ENCODE measurements at places on chromosomes 7 and 10. TPM values are rescaled to one million over a fixed set of nuclear protein-coding genes. Genes with fewer than 3 reads are reported as not detected.
A peak's percentile ranks its signal among the peaks of the same experiment; 100 is the strongest.

The ANKRD22 gene
- total RNA-seq: not detected

The MOGAT3 gene
- total RNA-seq: not detected

The MSMB gene
- total RNA-seq: not detected

The TSPAN13 gene
- total RNA-seq: 64.3 TPM

The SLC26A3 gene
- not detected for total RNA-seq

The AFAP1L2 gene
- 2.1 TPM for total RNA-seq

The LIPA gene
- total RNA-seq: 55.8 TPM

The GUSB gene
- total RNA-seq: 70.8 TPM

The INA gene
- total RNA-seq: 0.42 TPM

The AGAP5 gene
- 0.81 TPM for total RNA-seq

GRCh38 chr7:110205899-110206298 is 885.0 kb upstream of the LRRN3 start:
- H3K27ac ChIP-seq: no peak overlapping the region
- no peak overlapping the region for H3K4me3 ChIP-seq
- no peak for DNase-seq
- no peaks in the 10 kb centered on the region for H3K36me3 ChIP-seq
- H3K4me1 ChIP-seq: no peaks in the 10 kb centered on the region
- no peaks in the 10 kb centered on the region for H3K27me3 ChIP-seq

GRCh38 chr7:151918510-151918843 is 37.8 kb upstream of the GALNTL5 start:
- no peaks in the 10 kb centered on the region for H3K36me3 ChIP-seq
- no peak overlapping the region for H3K27ac ChIP-seq
- peaks cover 5% of the 10 kb centered on the region for H3K27me3 ChIP-seq
- no peaks in the 10 kb centered on the region for H3K4me1 ChIP-seq

- H3K27ac ChIP-seq: no peak overlapping the region
- H3K36me3 ChIP-seq: no peaks in the 10 kb centered on the region
- no peaks in the 10 kb centered on the region for H3K27me3 ChIP-seq
Measured at GRCh38 chr7:24755541-24756407, 1.5 kb downstream of the GSDME start.

DNA sequence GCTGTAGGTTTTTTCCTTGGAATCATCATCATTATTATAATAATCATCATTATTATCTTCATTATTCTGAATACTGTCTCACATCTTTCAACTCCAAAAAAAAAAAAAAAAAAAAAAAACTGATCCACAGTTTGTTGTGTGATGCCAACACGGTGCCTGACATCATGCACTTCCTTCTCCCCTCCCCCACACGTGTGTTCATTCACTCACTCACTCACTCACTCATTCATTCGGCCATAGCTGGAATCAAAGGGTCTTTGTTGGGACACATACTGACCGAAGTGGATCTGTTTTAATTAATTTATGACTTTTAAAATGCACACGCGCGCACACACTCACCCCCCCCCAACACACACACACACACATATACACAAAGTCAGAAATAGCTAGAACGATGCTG is 177.8 kb downstream of the PIP4K2A start:
- H3K27me3 ChIP-seq: no peaks in the 10 kb centered on the region
- peaks cover 10% of the 10 kb centered on the region for H3K4me1 ChIP-seq
- H3K27ac ChIP-seq: no peak overlapping the region
- H3K36me3 ChIP-seq: peaks cover 25% of the 10 kb centered on the region
- no peak overlapping the region for H3K4me3 ChIP-seq

DNA sequence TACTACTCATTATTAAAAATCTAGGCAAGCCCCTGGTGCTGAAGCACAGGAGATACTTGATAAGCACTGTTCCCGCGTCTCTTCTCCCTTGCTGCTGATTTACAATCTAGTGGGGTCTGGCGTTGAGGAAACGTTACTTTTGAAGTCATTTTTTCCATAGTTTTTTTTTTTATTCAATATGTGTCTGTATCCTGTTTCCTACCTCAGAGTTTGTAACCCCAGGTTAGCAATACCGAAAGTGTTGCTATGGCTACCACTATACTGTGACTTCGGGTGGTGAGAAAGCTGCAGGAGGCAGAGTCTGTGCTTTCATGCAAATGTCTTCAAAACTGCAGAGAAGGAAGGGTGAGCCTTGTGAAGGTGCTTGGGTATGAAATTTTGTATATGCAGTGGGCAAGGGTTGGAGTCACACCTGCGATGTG is 458.8 kb upstream of the GHITM start:
- H3K4me1 ChIP-seq: no peaks in the 10 kb centered on the region
- no peaks in the 10 kb centered on the region for H3K36me3 ChIP-seq
- no peaks in the 10 kb centered on the region for H3K27me3 ChIP-seq
- H3K4me3 ChIP-seq: no peak overlapping the region

DNA sequence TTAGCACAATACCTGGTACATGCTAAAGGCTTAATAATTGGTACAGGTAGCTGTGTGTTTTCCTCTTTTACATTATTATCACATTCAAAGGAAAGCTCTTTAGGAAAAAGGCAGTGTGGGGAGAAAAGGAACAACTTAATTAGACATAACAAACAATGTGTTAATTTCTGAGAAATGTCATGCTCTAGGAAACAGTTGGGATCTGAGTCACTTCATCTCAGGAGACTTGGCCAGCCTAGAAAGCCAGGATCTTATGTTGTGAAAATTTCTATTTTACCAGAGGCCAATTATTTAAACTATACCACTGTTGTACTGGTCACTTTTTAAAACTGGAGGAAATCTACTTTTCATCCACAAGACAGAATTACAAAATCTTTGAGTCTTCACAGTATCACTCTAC is 39.6 kb downstream of the ARMH3 start:
- no peak overlapping the region for H3K27ac ChIP-seq
- no peaks in the 10 kb centered on the region for H3K27me3 ChIP-seq
- H3K36me3 ChIP-seq: peaks cover 41% of the 10 kb centered on the region
- no peak overlapping the region for H3K4me3 ChIP-seq
- DNase-seq: no peak

DNA sequence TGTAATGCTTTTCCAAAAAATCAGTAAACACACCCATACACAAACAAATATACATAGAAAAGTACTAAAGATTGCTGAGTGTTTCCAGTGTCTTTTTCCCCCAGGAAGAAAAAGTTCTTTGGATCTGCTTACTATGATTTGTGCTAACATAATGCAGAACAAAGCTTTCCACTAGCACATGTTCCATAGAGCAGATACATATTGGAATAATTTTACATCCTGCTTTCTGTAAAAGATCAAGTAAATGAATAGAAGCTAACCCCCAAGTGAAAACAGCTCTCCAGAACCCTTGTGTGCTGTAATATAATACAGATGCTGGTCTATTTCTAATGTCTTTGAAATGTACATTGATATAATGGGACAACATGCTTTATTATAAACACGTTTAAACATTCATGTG is 125.5 kb downstream of the PON1 start:
- no peak for DNase-seq
- no peak overlapping the region for H3K27ac ChIP-seq
- H3K27me3 ChIP-seq: no peaks in the 10 kb centered on the region
- no peak overlapping the region for H3K4me3 ChIP-seq
- H3K4me1 ChIP-seq: no peaks in the 10 kb centered on the region

DNA sequence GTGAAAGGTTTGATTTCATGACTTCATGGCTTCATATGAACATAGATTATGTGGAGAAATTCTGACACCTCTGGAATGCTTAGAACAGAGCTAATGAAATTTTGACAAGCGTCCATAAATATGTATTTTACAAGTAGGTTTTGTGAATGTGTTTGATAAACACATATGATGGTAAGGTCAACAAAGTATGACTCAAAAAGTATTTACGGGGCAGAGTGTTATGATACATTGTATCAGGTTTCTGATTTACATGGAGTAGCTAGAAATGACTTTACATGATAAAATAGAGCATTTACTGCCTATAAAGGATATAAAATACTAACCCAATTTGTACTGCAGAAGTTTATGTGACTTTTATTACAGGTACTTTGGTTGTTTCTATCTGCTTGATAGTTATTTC is 206.3 kb downstream of the MDFIC start:
- no peak for DNase-seq
- H3K27me3 ChIP-seq: no peaks in the 10 kb centered on the region
- no peak overlapping the region for H3K27ac ChIP-seq
- no peaks in the 10 kb centered on the region for H3K4me1 ChIP-seq
- no peaks in the 10 kb centered on the region for H3K36me3 ChIP-seq

- no peaks in the 10 kb centered on the region for H3K36me3 ChIP-seq
- no peaks in the 10 kb centered on the region for H3K27me3 ChIP-seq
- H3K4me3 ChIP-seq: no peak overlapping the region
- DNase-seq: no peak
Measured at GRCh38 chr7:7146837-7147236, 35.5 kb upstream of the C1GALT1 start.

GRCh38 chr7:84510505-84510904 is 315.9 kb upstream of the SEMA3A start:
- H3K36me3 ChIP-seq: no peaks in the 10 kb centered on the region
- DNase-seq: no peak
- H3K27me3 ChIP-seq: no peaks in the 10 kb centered on the region
- H3K4me1 ChIP-seq: peaks cover 10% of the 10 kb centered on the region

DNA sequence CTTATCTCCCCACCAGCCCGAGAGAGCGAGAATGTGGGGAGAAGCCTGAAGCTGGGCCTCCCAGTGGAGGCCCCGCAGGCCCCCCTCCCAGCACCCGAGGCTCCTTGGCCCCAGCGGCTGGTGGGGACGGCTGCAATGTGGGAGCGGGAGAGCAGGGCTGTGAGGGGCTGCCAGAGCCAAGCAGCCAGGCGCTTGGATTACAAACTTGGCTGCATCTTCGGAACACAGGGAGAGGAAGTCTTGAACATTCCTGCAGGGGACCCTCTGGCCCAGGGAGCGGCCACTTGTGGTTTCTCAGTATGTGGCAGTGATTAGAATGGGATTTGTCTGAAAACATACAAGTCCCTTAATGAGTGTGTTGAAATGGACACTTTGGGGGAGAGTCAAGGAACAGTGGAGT is 23.2 kb downstream of the ELN start:
- H3K4me1 ChIP-seq: 0 out of 2 replicates have a peak, but pooled peaks cover 4% of the 10 kb centered on the region
- H3K36me3 ChIP-seq: no peaks in the 10 kb centered on the region
- H3K4me3 ChIP-seq: no peak overlapping the region

DNA sequence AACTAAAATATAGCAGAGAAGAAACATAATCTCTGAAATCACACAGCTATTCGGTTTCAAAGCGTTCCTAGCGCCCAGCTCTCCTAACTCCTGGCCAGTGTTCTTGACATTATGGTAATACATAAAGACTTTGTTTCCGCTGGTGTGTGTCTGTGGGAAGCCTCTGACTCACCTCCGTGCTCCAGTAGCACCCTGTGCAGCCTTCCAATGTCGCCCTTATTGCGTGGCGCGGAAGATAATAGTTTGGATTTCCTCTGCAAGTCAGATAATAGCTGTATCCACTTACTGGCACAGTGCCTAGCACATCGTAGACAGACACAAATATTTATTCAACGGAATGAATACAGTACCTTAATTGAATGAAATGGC is 570 bp downstream of the BMS1 start:
- no peak for DNase-seq
- no peaks in the 10 kb centered on the region for H3K27me3 ChIP-seq

- DNase-seq: no peak
- no peaks in the 10 kb centered on the region for H3K4me1 ChIP-seq
- no peak overlapping the region for H3K4me3 ChIP-seq
- H3K36me3 ChIP-seq: no peaks in the 10 kb centered on the region
Measured at GRCh38 chr7:93861325-93861949, 29.1 kb downstream of the TFPI2 start.

DNA sequence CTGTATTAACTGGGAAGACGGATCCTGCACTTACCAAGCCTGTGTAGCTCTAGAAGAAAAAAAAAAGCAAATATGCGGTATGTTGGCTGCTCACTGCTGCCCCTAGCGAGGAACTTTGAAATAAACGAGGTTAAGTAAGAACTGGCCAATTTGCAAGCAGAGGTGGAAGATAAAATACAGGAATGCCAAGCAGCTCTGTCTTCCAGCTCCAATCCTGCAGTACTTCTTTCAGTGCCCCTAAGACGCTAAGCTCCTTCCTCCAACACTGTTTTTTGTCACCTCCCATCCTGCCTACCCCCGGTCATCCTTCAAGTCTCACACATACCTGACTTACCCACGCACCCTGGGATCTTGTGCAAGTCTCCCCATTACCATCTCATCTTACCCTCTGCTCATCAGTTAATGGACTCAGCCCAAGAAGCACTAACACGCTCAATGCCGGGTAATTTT is 809 bp downstream of the C10orf143 start:
- H3K4me1 ChIP-seq: peaks cover 13% of the 10 kb centered on the region
- H3K4me3 ChIP-seq: peak overlapping the region; percentile 72
- H3K36me3 ChIP-seq: no peaks in the 10 kb centered on the region
- peak overlapping the region; percentile 95 for H3K27ac ChIP-seq
- DNase-seq: peak; percentile 71

DNA sequence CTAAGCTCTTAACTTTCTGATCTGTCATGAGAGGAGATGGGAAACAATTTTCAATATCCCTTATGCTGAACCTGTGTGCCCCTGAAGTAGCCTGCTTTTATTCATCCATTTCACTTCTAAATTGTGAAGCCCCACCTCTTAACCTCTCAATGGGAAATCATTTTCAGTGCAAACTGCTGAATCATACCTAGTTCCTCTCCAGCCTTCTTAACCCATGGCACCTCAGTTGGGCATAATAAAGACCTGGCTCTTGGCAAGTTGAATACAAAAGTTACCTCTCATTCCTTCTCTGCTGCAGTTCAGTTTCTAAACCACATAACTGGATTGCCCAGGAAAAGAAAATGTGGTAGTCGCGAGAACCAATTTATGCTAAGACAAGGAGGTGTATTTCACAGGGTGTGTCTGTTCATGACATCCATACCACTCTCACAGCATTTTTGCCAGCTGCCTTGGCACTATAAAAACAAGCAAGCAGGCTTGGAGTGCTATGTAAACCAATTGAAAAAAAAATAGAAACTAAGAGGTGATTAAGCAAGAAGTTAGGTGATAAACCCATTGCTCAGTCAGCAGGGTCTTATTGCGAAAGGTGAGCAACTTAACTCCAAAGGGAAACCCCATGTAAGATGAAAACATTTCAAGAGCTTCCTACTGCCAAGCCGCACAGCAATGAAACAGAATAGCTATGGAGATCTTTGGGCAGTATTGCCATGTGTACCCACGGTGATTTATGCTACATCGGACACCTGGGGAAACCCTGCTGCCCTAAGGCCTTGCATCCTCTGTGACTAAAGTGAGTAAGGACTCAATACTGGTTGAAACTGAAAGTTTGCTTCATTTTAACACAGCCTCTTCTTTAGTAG is 57.0 kb upstream of the DKK1 start:
- H3K27ac ChIP-seq: no peak overlapping the region
- DNase-seq: no peak
- no peaks in the 10 kb centered on the region for H3K4me1 ChIP-seq

GRCh38 chr7:54879776-54880175 is 120.8 kb upstream of the SEC61G start:
- DNase-seq: no peak
- H3K4me1 ChIP-seq: no peaks in the 10 kb centered on the region
- no peak overlapping the region for H3K4me3 ChIP-seq
- H3K36me3 ChIP-seq: no peaks in the 10 kb centered on the region
- no peak overlapping the region for H3K27ac ChIP-seq

DNA sequence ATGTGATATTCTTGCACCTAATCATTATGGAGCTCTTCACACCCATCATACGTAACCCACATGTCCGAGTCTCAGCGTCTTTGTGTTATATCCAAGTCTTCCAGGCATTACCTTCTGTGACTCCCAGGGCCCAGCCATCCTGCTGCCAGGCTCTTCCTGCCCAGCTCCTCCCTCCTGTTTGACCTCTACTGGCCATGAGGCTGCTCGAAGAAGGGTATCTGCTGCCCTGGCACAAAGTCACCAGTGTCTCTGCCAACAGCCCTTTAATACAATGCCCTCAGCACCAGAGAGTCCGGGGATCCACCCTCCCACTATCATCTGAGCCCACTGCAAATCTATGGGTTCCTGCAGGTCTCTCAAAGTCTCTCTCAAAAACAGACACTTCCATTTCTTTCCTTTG is 65.3 kb upstream of the WAC start:
- no peaks in the 10 kb centered on the region for H3K4me1 ChIP-seq
- no peaks in the 10 kb centered on the region for H3K36me3 ChIP-seq
- DNase-seq: no peak
- H3K27me3 ChIP-seq: no peaks in the 10 kb centered on the region
- no peak overlapping the region for H3K27ac ChIP-seq
